CD4-positive, alpha-beta T cell treated with Interleukin-4 for 4 hours (primary cell): ENCODE measurements at places on chromosomes 16 and 17.

DNA sequence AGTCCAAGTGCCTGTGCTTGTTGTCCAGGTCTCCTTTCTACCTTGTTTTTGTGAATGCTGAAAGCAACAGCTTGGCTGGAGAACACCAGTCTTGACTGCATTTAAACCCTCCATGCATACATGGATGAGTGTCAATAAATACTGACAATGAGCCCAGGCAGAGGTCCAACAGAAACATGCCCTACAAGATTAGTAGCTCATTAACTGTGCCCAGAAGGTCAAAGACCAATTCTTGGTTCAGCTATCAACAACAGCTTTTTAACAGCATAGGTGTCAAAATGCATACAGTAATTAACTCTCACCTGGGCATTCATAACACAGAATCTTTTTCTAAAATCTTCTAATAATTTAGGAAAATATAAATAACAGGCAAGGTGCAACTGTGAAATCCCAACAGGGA is 63.2 kb downstream of the N4BP1 start:
- DNase-seq: no peak

DNA sequence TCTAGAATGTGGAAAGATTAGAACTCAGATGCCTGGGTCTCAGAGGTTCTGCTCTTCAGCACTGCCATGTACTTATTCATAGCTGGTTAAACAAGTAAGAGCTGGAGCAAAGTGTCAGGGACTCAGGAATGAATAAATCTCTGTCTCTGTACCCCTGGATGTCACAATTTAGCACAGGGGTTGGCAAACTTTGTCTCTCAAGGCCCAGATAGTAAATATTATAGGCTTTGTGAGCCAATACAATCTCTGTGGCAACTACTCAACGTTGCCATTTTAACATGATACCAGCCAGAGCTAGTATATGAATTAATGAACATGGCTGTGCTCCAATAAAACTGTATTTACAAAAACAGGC is 220.3 kb upstream of the MON1B start:
- no peak for DNase-seq

- peak; percentile 72 for DNase-seq
Observed at GRCh38 chr17:1720856-1721386, 3.6 kb upstream of the WDR81 start.

GRCh38 chr17:17833658-17834357 is 3.0 kb downstream of the SREBF1 start:
- no peak for DNase-seq
